Esophagus squamous epithelium (tissue), 5 donors: ENCODE measurements at places on chromosomes 5 and 9. TPM values are rescaled to one million over a fixed set of nuclear protein-coding genes. Genes with fewer than 3 reads are reported as not detected.

The MYMK gene
- not detected for total RNA-seq

The SH3GLB2 gene
- 169 TPM for total RNA-seq

The PCDHAC2 gene
- total RNA-seq: 0.19 TPM

The GFPT2 gene
- total RNA-seq: 5.5 TPM

The NDUFB6 gene
- total RNA-seq: 58.7 TPM

The AFAP1L1 gene
- 2.8 TPM for total RNA-seq

The SPINK4 gene
- total RNA-seq: not detected

The PKD2L2 gene
- not detected for total RNA-seq

The TIMD4 gene
- total RNA-seq: not detected

The LCN12 gene
- not detected for total RNA-seq

The CDC14B gene
- total RNA-seq: 5.7 TPM

The FAM200C gene
- total RNA-seq: 1.9 TPM

The GKAP1 gene
- 7.8 TPM for total RNA-seq

The ADAMTS6 gene
- total RNA-seq: 0.32 TPM
